ENCODE measurements at places on chromosomes 2 and 18.

- no peak for DNase-seq
Measured at GRCh38 chr2:207219081-207219630, 53.4 kb upstream of the KLF7 start.

- DNase-seq = no peak
Measured at GRCh38 chr18:72700961-72701710, 157.0 kb upstream of the CBLN2 start.

- no peak for DNase-seq
Measured at GRCh38 chr2:168371273-168372019, 84.6 kb upstream of the CERS6 start.

- DNase-seq = no peak
Measured at GRCh38 chr2:61639721-61640120, 101.6 kb upstream of the XPO1 start.

- DNase-seq = no peak
Measured at GRCh38 chr2:68057658-68058396, 5.0 kb downstream of the C1D start.

DNA sequence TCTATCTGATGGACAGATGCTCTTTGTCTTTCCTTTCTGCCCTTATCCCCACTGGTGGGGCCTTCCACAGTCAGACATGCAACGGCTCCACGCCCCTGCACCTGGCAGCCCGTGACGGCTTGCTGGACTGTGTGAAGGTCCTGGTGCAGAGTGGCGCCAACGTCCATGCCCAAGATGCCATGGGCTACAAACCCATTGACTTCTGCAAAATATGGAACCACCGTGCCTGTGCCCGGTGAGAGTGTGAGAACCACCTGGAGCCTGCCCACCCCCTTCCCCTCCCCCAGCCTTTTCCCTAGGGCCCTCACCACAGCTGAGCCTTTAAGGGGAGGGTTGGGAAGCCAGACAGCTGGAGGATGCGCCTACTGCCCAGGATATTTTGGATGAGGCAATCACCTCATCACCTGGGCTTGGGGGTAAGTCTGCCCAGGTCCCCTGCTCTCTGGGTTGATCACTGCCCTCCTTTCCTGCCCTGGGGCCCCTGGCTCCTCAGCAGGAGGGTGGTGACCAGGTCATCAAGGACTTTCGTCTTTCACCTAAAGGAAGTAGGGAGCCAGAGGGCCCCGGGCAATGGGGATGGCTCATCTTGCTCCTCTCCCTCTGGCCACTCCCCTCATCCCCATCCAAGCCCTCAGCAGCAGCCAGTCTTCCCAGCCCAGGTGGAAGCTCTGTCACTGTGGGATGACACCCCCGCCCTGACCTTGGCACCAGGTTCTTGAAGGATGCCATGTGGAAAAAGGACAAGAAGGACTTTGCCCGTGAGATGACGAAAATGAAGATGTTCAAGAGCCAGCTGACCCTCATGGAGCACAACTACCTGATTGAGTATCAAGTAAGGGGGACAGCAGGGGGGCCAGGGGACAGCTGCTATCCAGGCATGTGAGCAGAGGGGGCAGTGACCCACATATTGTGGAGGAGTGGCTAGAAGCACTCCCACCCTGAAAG is 3.7 kb downstream of the ANKRD53 start:
- peak; percentile 33 for DNase-seq

- no peak for DNase-seq
Measured at GRCh38 chr2:142688856-142689605, 188.4 kb upstream of the KYNU start.

DNA sequence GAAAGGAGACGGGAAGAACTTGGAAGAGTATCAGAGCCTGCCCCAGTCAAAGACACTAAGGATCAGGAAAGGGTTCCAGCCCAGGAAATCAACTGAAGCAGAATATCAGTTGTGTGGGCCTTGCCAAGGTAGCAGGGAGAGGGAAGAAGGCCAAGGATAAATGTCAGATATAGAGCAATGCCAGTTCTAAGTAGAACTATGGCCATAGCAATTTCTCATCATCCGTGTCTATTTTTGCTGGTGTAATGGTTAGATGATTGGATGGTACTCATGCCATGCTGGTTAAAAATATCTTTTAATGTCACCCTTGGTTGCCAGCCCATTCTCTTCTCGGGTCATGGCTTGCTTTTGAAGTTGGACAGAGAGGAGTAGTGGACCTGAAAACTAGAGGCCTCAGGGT is 41.9 kb downstream of the MAIP1 start:
- no peak for DNase-seq

GRCh38 chr2:178074123-178075005 is 1.8 kb upstream of the PDE11A start:
- DNase-seq = no peak

- DNase-seq = no peak
Measured at GRCh38 chr18:49343179-49343578, 117.3 kb downstream of the DYM start.

- no peak for DNase-seq
Measured at GRCh38 chr2:46300406-46300832, 3.2 kb downstream of the EPAS1 start.

DNA sequence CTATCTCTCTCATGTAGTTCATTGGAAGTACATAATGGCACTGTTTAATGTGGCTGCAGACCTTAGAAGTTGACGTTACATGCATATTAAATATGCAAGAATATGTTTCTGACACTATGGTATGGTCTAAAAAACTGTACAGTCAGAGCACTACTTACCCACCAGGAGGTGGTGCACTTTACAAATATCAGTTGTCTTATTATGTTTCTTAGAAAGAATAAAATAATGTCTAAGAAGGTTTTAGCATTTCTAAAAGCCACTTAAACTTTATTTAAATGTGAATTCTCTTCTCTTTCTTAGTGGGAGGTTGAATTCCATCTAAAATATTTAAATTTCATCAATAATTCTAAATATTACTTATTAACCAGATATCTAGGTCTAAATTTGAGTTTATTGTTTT is 4.3 kb downstream of the TMEFF2 start:
- no peak for DNase-seq

GRCh38 chr2:82234283-82234874 is 1929.8 kb upstream of the LRRTM1 start:
- DNase-seq = no peak

DNA sequence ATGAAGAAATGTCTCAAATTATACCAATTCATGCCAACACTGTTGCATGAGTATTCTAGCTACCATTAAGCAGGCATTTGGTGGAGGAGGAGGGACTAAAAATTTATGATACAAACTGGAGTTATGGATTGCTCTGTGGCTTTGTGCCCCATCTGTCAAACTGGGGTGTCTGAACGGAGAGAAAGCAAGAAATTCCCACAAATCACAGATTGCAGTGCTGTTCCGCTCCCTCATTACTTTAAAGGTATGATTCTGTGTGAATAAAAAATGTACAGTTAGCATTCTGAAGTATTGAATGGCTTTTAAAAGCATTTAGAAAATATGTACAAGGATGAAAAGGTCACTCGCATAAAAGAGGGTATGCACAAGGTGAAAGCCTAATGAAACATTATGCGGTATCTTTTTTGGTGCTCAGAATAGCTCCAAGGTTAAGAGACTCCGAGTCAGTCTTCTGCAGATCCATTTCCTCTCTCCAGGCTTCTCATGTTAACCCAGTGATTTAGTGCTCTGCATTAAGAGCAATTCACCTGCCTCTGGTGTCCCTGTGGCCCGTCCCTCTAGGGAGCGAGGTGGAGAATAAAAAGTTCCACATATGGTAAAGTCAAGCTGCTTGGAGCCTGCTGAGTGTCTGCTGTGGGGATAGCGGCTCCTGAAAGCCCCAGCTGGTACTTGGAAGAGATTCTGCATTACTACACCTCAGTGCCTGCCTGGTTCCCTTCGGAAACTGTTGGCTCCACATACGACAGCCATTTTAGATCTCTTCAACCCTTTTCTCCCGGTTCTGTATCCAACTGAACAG is 184.2 kb downstream of the ZNF521 start:
- no peak for DNase-seq

DNA sequence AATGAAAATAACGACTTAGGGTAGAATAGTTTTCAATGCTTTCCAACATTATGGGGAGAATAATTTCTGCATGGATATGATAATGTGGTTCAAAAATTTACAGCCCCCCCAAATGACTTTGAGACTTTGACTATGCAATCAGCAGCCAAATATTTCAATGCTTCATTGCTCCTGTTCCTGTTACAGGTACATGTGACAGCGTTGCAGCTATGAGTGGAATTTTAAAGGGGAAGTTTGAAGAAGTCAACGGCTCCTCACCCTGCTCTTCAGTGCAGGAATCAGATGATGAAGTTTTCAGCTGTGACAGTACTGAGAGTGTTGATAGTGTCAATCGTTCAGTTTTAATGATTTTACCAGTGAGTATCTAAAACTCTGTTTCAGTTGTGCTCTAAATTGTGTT is 25.1 kb downstream of the CSRNP3 start:
- no peak for DNase-seq

DNA sequence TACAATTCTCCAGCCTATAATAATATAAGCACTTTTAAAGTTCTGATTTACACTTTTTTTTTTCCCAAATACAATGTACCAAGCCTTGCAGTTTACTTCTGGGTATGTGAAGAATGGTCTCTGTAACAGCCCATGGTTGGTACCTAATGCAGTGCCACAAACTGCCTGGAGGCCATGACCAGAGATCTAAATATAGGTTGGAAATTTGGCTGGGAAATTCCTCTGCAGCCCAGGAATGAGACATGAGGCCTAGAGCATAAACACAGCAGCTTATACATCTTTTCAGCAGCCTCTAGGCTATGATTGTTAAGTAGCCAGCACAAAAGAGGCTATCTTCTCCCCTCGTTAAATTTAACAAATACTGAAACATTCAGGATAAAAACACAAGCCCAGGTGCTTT is 432.0 kb upstream of the FAM98A start:
- DNase-seq = no peak

GRCh38 chr2:149418065-149418464 is 87.7 kb downstream of the LYPD6 start:
- DNase-seq = no peak

GRCh38 chr18:13300796-13301195 is 82.2 kb downstream of the LDLRAD4 start:
- DNase-seq = no peak

DNA sequence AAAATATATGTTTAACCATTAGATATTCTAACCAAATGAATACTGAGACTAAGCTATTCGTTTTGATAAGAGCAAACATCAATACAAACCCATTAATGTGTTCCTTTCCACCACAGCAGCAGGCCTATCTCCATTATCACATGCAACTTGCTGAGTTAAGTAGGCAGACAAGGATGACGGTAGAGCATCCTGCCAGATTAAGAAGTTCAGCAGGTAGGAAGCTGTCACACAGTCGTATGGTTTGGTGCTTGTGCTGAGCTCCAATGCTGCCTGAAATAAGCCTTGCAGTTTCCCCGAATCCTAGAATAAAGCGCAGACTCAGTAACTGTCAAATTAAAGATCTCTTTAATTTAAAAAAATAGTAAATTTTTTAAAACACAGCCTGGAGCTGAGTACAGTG is 39.6 kb downstream of the THADA start:
- no peak for DNase-seq

DNA sequence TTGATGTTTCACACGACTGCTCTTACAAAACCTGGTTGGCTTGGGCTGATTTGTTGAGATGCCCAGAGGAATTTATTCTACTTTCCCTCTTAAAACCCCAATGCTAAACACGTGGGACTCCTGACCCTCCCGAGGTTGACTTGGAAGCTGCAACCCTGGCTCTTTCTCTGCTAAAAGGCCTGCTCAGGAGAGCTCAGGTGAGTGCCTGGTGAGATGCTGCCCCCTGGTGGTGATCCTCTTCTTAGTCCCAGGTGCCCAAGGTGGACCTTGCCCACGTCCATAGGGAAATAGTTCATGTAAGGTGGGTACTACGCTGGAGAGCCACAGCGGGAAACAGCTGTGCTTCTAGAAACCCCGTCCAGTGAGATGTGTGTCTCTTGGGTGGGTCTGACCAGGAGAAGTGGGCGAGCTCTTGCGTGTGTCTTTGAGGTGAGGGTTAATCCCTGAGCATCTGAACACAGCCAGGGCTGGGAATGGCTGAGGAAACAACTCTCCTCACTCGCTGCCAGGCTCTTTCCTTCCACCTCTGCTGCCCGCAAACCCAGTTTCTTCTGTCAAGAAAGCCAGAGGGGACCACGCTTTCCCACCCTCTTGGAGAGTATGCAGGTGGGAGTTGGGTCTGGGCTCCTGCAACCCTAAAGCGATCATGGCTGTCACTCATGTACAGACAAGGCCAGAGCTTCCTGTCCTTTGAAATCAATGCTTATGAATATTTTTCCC is 25.5 kb upstream of the PXDN start:
- peak; percentile 66 for DNase-seq

DNA sequence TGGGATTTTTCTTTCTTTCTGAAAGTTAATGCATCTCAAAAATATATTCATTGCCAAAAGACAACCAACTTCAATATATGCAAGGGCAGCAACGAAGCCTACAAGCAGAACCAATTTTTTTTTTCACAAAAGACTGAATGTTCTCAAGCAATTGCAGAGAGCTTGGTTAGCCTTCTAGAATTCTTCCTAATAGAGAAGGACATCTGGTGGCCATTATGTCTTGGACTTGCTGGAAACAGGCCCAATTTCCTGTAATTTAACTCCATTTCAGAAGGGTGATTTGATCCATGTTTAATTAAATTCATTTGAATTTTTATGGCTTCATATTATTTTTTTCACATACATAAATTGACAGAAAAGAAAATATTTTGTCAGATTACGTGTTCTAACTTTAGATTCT is 208.0 kb downstream of the TPGS2 start:
- no peak for DNase-seq

- DNase-seq = no peak
Measured at GRCh38 chr2:130949954-130950353, 113.2 kb downstream of the ARHGEF4 start.

GRCh38 chr2:4369826-4370419 is 666.5 kb downstream of the DCDC2C start:
- DNase-seq = no peak

- DNase-seq = peak; percentile 67
Measured at GRCh38 chr18:51153659-51154371, 43.7 kb downstream of the MEX3C start.

- no peak for DNase-seq
Measured at GRCh38 chr2:144679942-144680341, 160.0 kb upstream of the ZEB2 start.

- no peak for DNase-seq
Measured at GRCh38 chr18:22650247-22650646, 232.5 kb upstream of the CTAGE1 start.

DNA sequence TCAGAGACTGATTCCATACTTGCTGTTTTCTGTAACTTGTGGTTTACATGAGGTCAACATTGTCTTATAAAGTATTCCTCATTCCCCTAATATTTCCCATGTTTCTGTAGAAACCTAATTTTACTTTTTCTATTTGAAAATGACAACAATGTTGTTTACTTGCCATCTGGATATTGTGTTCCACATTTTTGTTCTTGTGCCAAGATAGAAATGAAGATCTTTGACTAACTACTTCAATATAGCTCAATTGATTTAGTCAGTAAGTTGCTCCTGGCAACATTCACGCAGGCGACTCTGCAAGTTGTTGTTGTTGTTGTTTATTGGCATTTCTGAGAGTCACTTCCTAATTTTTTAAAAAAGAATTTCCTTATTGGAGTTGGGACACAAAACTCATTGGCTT is 69.5 kb downstream of the CAVIN2 start:
- DNase-seq = no peak

Measured in right forelimb (tissue), 1 donor.